A172 (cell line): ENCODE measurements at places on chromosomes 7 and 10. TPM values are rescaled to one million over a fixed set of nuclear protein-coding genes. Genes with fewer than 3 reads are reported as not detected.

Gene BHLHA15
- not detected in 2 replicates for total RNA-seq

DNA sequence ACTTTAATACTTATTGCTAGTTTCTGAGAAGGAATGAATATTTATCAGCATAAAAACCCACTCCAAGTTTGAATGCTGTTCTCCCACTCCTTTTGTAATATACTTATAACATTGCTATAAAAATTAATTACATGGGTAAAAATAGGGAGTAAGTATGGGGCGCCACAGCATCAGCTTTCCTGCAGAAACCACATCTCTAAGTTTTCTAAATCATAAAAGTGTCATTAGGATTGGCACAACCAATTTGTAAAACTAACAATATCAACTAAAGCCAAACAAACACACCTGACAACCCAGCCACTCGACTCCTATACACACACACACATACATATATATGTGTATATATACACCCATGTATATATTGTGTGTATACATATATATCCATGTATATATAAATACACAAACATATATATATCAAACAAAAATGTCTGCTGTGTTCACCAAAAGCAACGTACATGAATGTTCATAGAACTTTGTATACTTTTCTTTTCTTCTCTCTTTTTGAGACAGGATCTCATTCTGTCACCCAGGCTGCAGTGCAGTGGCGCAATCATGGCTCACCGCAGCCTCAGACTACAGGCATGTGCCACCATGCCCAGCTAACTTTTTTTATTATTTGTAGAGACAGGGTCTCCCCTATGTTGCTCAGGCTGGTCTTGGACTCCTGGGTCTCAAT is 14.8 kb upstream of the LRRC17 start:
- no peak for DNase-seq

- DNase-seq = no peak
Measured at GRCh38 chr10:116587878-116588591, 2.7 kb upstream of the PNLIPRP1 start.

GRCh38 chr10:97508342-97508741 is 9.6 kb downstream of the UBTD1 start:
- peak; percentile 26 for DNase-seq

DNA sequence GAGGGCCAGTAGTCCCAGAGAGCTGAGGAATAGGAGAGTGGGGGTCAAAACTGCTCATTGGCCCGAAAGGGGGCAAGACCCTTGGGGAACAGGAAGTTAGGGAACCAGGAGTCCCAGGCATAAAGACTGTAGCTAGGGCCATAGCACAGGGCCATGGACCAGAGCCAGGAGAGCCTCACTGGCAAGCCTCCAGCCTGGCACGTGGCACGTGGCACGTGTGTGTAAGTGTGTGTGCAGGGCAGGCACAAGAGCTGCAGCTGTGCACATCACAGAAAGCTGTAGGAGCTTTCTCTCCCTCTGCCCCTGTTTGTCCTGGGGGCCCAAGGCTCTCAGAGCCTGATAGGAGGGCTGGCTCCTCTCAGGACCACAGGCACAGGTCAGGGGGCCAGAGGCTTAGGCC is 47.8 kb upstream of the SLF2 start:
- no peak for DNase-seq

Gene MOGAT3
- not detected in 2 replicates for total RNA-seq

DNA sequence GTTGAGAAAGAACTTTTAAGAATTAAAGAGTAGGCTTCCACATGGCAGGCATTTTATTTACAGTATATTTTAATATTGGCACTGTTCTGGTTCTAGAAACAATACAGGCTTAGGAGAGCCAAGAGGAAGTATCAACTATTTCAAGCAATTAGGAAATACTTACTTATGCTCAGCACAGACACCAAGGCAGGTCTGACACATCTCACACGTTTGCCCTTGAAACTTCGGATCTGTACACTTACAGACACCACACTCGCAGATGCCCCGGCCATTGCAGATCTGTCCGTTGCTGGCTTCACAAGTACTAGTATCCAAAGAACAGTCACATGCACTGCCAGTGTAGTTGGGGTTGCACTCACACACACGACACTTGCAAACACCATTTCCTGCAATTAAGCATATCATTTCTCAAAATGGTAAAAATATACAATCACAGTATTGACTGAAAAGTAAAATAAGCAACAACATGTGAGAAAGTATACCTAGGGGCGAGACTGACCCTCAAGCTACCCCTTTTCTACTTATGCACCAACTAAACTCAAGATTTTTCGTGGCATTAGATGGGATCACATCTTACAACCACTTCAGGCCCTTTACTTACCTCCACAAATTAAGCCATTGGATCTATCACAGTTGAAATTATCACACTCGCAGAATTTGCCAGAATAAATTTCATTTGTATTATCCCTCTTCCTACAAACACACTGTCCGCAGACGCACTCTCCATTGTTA is 46.6 kb downstream of the ITGB1 start:
- no peak for DNase-seq

DNA sequence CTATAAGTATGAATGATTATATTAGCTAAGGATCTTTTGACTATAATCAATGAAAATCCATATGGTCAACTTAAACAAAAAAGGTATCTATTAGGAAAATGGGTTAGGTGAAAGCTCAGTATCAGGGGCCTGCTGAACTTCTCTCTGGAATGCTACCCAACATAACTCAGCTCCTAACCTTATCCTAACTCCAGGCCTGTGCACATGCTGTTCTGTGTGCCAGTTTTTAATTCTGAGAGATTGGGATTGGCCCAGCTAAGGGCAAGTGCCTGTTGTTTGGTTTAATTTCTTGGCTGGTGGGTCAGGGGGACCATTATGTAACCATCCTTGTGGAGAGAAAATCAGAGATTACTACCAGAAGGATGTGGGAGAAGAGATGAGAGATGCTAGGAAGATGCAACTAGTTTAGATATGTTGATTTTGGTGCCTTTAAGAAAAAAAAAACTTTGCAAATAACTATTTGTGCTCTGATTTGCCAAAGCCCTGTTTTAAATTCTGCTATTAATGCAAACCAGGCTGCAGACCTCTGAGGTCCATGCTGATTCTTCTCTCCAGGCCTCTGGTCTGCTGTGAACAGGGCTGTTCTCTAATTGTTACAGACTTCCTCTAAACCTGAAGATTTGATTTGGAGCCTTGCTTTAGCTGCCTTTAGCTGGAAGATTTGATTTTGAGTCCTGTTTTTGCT is 23.9 kb upstream of the HDAC9 start:
- DNase-seq = no peak

GRCh38 chr10:79333513-79333912 is 13.8 kb upstream of the PPIF start:
- peak; percentile 89 for DNase-seq

GRCh38 chr7:49788455-49789059 is 15.1 kb downstream of the VWC2 start:
- DNase-seq = no peak

DNA sequence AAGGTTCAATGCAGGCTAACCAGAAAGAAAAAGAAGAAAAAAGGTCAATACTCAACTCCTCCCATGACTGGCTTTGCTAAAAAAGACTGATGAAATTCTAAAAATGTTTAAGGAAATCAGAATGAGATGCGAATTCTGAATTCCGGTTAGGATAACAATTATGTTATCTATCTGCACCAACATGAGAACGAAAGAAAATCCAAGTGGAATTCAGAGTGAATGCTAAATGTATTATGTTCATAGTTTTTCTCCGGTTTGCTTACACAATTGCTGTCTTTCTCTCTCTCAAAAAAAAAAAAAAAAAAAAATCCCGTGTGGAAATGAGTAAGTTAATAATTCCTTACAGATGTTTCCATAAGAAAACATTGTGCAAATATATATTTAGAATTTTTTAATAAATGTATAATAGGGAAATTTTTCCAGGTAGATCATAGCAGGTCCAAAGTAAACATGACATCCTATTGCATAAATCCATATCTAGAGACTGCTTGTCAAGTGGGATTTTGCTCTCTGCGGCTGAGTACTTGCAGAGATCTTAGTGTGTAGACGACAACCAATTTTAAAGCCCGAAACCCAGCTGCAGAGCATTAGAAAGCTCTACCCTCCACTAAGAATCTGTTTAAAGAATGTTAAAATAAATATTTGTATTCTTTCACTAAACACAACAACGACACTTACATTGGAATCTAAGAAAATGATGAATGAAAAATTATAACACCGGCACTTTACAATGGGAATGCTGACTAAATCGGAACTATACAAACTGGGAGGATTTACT is 104.0 kb downstream of the JAZF1 start:
- no peak for DNase-seq

DNA sequence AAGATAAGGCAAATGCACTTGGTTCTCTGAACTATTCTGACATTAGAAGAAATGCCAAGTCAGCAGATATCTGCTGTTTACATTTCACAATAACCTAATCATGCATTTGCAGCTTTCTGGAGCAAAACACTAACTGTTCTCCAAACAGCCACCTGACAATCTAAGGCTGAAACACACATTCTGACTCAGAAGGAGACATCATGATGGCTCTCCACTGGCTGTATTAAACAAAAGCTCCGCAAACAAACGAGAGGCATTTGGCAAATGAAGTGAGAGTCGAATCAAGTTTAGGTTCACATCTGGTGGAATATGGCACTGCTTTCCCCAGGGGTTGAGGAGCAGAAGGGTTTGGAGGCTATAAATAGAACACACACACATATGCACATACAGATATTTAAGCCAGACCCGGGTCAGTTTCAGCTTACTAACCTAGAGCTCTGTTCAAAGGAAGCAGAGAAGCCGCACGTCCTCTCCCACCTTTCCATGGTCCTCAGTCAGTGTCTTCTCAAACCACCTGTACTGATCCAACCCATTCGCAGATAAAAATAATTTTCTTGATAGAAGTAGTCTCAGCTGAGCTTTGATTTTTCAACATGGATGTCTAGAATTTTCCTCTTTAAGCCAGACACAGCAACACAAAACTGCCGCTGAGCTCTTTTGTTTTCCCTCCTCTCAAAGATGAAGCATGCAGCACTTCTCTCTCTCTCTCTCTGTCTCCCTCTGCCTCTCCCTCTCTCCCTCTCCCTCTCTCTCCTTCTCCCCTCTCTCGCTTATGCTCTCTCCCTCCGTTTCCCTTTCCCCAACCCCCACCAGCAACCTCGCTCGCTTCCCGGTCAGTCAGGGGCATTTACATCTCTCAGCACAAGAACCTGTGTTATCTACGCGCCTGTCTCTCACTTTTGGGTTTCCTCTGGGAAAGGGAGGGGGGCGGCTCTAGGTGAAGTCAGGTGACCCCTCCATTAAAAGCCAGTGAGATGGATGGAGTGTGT is 682.8 kb downstream of the MAGI2 start:
- no peak for DNase-seq

GRCh38 chr10:33723181-33723580 is 388.7 kb upstream of the NRP1 start:
- no peak for DNase-seq

DNA sequence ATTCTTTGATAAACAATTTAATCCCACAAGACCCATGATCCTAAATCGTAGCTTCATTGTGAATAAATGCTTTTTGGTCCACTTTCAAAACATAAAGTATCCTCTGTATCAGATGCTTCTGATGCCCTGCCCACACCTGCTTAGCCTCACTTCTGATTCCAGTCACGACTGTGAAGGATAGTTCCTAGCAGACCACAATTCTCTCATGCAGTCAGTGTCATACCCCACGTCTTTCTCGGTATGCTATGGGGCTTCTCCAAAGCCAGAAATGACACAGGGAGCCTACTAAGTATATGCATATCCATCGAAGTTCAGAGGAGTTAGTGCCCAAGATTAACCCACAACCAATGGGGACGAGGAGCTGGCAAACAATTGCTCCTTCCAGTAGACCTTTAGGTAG is 27.6 kb upstream of the CTNNA3 start:
- DNase-seq = no peak

- DNase-seq = peak; percentile 92
Measured at GRCh38 chr10:46525177-46525823, 31.2 kb downstream of the GPRIN2 start.

GRCh38 chr10:60434418-60435046 is 44.9 kb upstream of the ANK3 start:
- peak; percentile 65 for DNase-seq

GRCh38 chr7:36707898-36708297 is 16.4 kb downstream of the AOAH start:
- no peak for DNase-seq

Gene LEP
- not detected in 2 replicates for total RNA-seq

DNA sequence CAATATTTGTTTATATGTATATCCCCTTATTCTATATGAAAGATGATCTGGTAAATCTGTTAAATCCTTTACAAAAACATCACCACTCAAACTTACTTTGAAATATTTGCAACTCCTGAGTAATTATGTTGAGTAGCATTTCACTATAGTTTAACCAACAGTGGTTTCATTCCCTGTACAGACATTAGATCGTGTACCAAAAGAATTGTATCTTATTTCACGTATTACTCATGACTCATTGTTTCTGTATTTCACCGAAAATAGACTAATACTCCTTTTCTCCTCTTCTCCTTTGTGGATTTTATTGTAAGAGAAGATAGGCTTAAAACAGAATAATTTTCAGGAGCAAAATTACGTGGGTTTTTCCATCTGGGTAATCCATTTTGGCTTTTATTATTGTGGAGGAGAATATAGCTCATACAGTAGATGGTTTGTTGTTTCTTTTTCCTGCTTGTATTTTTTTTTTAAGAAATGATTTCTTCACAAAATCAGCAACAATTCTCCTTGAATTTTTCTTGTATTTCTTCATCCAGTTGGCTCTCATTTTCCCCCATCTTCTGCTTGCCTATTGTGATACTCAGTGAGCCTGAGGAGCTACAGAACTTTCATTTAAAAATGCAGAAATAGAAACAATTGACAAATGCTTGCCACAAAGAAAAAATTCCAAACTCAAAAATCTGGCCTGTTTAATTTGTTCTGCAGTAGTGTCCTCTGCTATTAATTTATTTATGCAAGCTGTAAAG is 90.6 kb upstream of the OIT3 start:
- peak; percentile 36 for DNase-seq

- DNase-seq = no peak
Measured at GRCh38 chr7:139870380-139870779, 41.3 kb downstream of the TBXAS1 start.

DNA sequence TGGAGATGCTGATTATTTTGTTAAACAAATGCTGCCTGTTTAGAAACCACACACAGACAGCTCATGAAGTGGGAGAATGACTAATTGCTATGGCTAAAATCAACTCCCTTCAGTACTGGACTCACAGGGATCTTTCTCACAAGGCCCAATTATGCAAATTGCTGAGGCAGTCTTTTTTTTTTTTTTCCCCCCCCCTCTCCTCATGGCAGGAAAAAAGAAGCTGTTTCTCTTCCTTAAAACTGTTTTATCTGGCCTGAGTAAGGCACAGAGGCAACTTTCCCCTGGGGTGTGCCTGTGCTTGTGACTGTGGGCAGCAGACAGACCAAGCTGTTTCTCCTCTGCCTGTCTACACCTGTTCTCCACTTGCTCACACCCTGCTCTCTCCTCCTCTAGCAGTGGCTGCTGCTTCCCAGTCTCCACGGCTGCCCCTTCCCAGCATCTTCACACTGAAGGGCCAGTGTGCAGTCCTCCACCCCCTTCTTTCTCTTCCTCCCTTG is 65.4 kb upstream of the STEAP1B start:
- DNase-seq = peak; percentile 82

DNA sequence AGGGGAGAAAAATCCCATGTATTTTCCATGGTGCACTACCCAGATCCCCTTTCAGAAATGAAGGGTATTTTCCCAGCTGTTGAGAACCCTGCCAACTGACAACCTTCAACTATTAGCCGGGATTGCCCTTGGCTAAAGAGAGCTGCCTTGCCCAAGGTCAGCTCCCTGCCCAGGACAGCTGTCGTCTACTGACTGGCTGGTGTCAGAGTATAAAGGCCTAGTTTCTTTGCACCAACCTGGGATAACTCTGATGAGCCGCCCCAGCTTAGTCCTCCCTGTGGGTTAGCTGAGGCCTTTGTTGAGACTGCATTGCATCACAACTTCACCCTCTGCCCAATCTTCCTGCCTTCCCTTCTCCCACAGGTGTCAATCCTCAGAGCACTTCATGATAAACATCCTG is 147.2 kb upstream of the RHEB start:
- DNase-seq = no peak
